ENCODE measurements at places on chromosomes 4 and X. TPM values are rescaled to one million over a fixed set of nuclear protein-coding genes. Genes with fewer than 3 reads are reported as not detected.

PSAPL1 gene
- not detected for total RNA-seq

GPR82 gene
- 0.08 TPM for total RNA-seq

UNC5C gene
- 1.8 TPM for total RNA-seq

PCDH18 gene
- total RNA-seq = 10.3 TPM

PDLIM5 gene
- total RNA-seq = 911 TPM

DCAF8L2 gene
- not detected for total RNA-seq

DNA sequence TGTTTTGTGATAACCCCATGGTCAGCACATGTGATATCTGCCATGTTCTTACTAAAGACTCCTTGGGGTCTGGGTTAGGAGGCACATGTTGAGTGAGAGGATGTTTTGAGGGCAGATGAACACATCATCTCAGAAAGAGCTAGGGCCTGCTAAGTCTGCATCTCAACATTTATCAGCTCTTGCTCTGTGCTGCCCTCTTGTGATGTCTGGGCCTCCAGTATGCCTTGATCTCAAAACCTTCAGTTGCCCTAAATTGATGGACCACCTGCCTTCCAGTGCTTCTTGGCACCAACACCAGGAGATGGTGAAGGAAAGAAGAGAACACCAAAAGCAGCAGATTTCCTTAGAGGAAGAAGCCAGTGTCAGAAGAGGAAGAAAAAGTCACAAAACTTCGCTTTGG, 22.5 kb downstream of the MID1 start:
- no peaks in the 10 kb centered on the region for H3K36me3 ChIP-seq
- H3K4me1 ChIP-seq = no peaks in the 10 kb centered on the region
- peak overlapping the region; percentile 43 for H3K27ac ChIP-seq
- H3K27me3 ChIP-seq = no peaks in the 10 kb centered on the region

DNA sequence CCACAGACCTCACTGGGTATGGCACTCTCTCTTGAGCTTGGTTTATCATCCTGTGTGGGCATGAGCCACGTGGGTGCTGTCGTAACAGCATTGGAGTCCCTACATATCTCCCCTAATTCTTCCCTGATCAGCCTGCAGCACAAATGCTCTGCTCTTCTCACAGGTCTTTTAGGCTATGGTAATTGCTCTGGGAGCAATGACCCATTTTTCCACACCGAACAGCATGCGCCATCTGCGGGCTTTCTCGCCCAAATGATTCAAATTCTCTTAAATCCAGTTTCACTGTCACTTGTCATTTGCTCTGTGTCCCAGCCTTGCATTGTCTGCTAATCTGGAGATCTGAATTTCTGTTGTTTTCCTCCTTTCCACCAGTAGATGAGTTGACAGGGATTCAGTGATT, 48.9 kb upstream of the GATB start:
- H3K36me3 ChIP-seq = no peaks in the 10 kb centered on the region
- H3K27ac ChIP-seq = no peak overlapping the region
- no peak for DNase-seq
- no peaks in the 10 kb centered on the region for H3K27me3 ChIP-seq
- peaks cover 3% of the 10 kb centered on the region for H3K4me1 ChIP-seq
- no peak overlapping the region for H3K4me3 ChIP-seq

DNA sequence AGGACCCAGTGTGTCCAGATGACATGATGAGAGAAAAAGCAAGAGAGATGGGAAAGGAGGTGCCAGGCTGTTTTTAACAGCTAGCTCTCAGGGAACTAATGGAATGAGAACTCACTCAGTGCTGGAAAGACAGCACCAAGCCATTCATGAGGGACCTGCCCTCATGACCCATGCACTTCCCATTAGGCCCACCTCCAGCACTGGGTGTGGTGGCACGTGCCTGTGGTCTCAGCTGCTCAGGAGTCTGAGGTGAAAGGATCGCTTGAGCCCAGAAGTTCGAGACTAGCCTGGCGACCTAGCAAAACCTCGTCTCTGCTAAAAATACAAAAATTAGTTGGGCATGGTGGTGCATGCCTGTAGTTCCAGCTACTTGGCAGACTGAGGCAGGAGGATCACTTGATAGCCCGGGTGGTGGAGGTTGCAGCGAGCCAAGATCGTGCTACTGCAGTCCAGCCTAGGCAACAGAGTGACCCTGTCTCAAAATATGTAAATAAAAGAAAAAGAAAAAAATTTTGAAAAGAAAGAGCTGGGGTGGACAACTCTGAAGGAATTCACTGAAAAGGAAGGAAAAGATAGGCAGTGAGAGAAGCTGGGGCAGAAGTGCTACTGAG, 50.9 kb downstream of the FAM193A start:
- DNase-seq = no peak
- H3K4me3 ChIP-seq = no peak overlapping the region
- H3K36me3 ChIP-seq = no peaks in the 10 kb centered on the region
- no peaks in the 10 kb centered on the region for H3K27me3 ChIP-seq
- H3K27ac ChIP-seq = no peak overlapping the region
- H3K4me1 ChIP-seq = peaks cover 45% of the 10 kb centered on the region

DNA sequence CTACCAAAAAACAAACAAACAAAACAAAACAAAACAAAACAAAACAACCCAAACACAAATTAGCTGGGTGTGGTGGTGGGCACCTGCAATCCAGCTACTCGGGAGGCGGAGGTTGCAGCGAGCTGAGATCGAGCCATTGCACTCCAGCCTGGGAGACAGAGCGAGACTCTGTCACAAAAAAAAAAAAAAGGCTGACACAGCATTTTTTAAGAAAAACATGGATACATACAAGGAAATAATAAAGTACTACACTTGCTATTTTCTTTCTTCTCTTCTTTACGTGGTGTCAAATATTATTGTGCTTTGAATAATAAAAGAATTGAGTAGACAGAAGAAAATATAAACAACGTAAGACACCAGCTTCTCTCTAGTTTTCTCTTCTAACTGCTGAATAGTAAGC, 73.9 kb downstream of the TEX11 start:
- H3K4me3 ChIP-seq = no peak overlapping the region
- H3K27ac ChIP-seq = no peak overlapping the region
- no peaks in the 10 kb centered on the region for H3K27me3 ChIP-seq
- DNase-seq = no peak

- no peaks in the 10 kb centered on the region for H3K36me3 ChIP-seq
- H3K27me3 ChIP-seq = no peaks in the 10 kb centered on the region
- no peak overlapping the region for H3K4me3 ChIP-seq
Measured at GRCh38 chr4:33714971-33715370, 2529.3 kb downstream of the ARAP2 start.

- no peak overlapping the region for H3K4me3 ChIP-seq
- DNase-seq = no peak
- peak overlapping the region; percentile 9 for H3K27ac ChIP-seq
- no peaks in the 10 kb centered on the region for H3K4me1 ChIP-seq
- H3K36me3 ChIP-seq = no peaks in the 10 kb centered on the region
Measured at GRCh38 chr4:38717604-38718003, 53.6 kb downstream of the KLF3 start.

- peaks cover 62% of the 10 kb centered on the region for H3K36me3 ChIP-seq
- H3K27ac ChIP-seq = no peak overlapping the region
- H3K4me1 ChIP-seq = peaks cover 2% of the 10 kb centered on the region
- no peak overlapping the region for H3K4me3 ChIP-seq
- H3K27me3 ChIP-seq = no peaks in the 10 kb centered on the region
- peak; percentile 69 for DNase-seq
Measured at GRCh38 chr4:5798462-5798861, 87.5 kb downstream of the EVC start.

- DNase-seq = no peak
- H3K36me3 ChIP-seq = no peaks in the 10 kb centered on the region
- H3K27ac ChIP-seq = no peak overlapping the region
- no peaks in the 10 kb centered on the region for H3K27me3 ChIP-seq
- no peak overlapping the region for H3K4me3 ChIP-seq
Measured at GRCh38 chr4:61275241-61275640, 75.1 kb downstream of the ADGRL3 start.

- H3K4me3 ChIP-seq = no peak overlapping the region
- no peak overlapping the region for H3K27ac ChIP-seq
- peaks cover 55% of the 10 kb centered on the region for H3K4me1 ChIP-seq
Measured at GRCh38 chr4:139684351-139684750, 18.7 kb downstream of the MGST2 start.

DNA sequence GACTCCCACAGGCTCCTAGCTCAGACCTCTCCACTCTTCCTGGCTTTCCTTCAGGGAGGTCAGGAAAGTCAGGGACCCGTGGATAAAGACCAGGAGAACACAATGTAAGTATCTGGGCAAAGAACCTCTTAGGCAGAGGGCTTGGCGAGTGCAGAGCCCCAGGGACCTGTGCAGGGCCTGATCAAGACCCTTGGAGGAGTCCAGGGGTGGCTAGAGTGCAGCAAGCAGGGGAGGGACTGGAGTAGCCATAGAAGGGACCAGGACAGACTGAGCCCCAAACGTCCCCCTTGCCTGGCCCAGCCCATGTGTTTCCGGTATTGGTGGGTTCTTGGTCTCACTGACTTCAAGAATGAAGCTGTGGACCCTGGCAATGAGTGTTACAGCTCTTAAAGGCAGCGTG, 5.9 kb upstream of the TNIP2 start:
- no peak for DNase-seq
- H3K4me1 ChIP-seq = peaks cover 10% of the 10 kb centered on the region
- H3K4me3 ChIP-seq = no peak overlapping the region
- H3K27me3 ChIP-seq = no peaks in the 10 kb centered on the region
- no peaks in the 10 kb centered on the region for H3K36me3 ChIP-seq

All from heart left ventricle (tissue), 16 donors.